ENCODE measurements at places on chromosomes 2 and 18.

- no peak for DNase-seq
These were observed 60.2 kb downstream of the E2F6 start for GRCh38 chr2:11405599-11406266.

GRCh38 chr2:38416296-38417036 lies 39.4 kb upstream of the ATL2 start:
- DNase-seq, result no peak

DNA sequence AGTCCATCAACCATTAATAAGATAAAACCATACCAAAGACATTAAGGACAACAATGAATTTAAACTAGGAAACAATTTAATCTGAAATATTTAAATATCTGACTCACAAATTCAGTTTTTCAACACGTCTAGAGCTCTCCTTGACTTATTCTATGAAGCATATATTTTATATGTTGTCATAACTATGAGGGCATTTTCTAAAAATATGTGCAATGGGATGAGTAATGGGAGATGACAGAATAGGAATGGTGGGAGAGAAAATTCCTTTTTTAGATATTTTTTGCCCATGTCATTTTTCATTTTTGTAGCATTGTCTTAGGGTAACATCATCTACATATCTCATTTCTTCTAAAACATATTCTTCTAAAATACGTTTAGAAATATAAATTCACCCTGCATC lies 79.2 kb upstream of the CDH2 start:
- no peak for DNase-seq

- DNase-seq, result peak; percentile 16
These were observed 628 bp downstream of the OTOS start for GRCh38 chr2:240139666-240140393.

GRCh38 chr2:70725505-70725904 lies 42.5 kb downstream of the ADD2 start:
- no peak for DNase-seq

GRCh38 chr18:57438743-57439608 lies 3.8 kb downstream of the ONECUT2 start:
- no peak for DNase-seq

DNA sequence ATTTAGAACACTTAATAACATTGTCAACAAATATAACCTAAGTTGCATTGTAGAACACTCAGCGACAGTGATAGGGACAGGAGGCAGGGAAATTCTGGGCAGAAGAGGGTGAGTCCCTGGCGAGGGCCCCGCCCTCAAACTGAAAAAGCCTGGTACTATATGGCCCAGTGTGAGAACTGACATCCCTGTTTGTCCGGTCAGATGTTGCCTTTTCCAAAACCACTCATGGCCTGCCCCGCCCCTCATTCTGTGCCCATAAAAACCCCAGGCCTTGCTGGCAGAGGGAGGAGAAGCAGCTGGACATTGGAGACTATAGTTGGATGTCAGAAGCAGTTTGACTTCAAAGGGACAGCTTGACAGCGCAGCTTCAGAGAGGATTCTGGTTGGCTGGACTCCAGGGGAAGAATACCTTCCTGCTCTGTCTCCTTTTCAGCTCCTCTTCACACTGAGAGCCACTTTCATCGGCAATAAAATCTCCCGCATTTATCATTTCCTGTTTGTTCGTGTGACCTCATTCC lies 47.0 kb downstream of the FAM117B start:
- DNase-seq, result no peak

DNA sequence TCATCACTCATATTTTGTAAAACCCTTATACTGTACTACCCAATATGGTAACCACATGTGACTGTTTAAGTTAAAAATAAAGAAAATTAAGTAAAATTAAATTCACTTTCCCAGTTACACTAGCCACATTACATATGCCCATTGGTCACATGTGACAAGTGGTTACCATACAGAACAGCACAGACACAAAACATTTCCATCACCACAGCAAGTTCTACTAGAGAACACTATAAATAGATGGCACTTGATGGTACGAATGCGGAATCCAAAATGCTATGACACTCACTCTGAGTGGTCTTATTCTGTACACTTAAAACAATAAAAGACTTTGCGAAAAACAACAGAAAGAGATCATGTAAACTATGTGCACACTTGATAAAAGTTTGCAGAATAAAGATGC lies 202.2 kb downstream of the PDE1A start:
- DNase-seq, result no peak

DNA sequence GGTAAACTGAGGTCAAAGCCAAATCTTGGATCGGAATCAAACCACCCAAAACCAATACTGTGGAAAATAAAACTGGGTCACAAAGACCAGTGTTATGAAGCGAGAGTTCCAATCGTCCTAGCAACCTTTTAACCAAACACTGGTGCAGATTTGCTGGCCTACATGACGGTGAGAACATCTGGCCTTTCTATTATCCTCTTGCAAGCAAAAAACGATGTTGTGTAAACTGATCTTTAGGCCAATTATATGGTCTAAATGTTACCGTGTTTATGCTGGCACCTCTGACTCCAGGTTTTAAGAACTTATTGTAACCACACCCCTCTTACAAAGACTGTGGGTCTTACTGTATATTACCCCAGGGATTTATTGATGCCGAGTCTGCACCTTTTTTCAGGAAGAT lies 145.9 kb downstream of the GFPT1 start:
- no peak for DNase-seq

GRCh38 chr2:59566739-59567138 lies 986.7 kb downstream of the BCL11A start:
- DNase-seq, result no peak

- DNase-seq, result no peak
These were observed 3.4 kb downstream of the LPIN1 start for GRCh38 chr2:11749646-11750349.

GRCh38 chr18:31606265-31606664 lies 14.6 kb downstream of the TTR start:
- no peak for DNase-seq

DNA sequence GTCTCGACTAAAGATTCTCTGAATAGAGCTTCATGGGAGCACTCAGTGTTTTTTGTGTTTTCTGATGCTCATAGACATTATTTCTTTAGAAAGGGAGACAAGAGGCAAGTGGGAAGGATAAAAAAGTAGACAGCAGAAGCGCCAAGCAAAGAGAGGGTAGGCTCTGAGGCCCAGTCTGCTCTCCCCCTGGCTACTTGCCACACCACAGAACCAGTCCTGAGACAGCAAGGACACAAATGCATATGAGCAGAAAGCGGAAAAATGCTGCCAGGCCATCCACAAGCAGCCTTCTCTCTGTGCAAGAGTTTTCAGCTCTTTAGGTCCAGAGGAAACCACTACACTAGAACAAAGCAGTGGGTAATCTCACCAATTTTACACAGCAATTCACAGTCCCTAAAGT lies 285.4 kb downstream of the ZNF521 start:
- no peak for DNase-seq

GRCh38 chr2:168852481-168852880 lies 37.7 kb downstream of the SPC25 start:
- no peak for DNase-seq

- no peak for DNase-seq
These were observed 226.2 kb downstream of the MC4R start for GRCh38 chr18:60146220-60146960.

GRCh38 chr18:23207191-23207955 lies 72.1 kb downstream of the CABLES1 start:
- DNase-seq, result peak; percentile 35

- no peak for DNase-seq
These were observed 5.4 kb downstream of the ZNF521 start for GRCh38 chr18:25346561-25346960.

DNA sequence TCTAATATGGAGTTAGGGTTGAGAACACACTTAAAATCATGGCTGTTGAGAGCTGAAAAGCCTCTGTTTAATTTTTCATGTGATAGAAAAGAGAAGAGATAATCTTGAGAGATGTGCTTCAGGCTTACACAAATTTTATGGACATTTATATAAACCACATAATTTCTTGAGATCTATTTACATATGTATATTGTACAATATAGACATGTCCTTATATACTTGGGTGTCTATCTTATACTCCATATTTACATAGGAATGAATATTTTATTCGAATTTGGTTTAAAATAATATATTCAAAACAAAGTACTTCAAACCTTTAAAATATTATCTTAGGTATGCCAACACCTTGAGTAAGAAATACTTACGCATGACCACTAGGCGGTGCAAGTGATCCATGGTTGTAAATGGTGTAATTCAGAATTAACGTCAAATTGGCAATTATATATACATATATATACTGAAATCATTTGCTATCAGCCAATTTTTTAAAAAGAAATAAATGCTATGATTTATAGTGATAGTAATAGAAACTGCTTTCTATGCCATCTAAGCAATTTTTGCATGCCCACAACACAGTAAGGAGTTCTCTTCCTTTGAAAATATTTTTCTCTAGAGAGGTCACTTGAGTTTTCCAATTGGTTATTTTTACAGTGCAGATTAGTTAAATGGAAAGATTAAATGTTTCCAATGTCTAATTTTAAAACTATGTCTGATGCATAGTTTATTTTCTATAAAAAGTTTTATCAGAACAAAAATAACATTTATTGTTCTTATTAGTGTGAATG lies 37.6 kb upstream of the SPAG16 start:
- DNase-seq, result peak; percentile 75

GRCh38 chr2:25290811-25291495 lies 50.8 kb downstream of the DNMT3A start:
- DNase-seq, result no peak

- no peak for DNase-seq
These were observed 95.0 kb upstream of the LDAH start for GRCh38 chr2:20917719-20918572.

DNA sequence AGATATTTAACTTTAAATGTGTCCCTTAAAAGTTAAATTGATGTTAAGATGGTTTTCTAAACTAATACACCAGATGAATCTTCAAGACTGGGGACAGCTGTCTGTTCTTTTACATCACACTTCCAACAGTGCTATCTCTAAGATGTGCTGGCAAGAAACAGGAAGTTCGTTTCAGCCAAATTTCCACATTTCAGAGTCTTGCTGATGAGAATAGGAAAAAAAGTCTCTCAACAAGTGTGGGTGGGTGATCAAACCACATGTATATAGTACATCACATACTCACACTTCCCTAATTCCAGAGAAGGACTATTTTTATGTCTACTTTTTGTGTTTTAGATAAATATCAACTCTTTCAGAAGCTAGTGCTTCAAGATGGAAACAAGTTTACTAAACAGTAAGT lies 1712.8 kb upstream of the TMEFF2 start:
- DNase-seq, result no peak

DNA sequence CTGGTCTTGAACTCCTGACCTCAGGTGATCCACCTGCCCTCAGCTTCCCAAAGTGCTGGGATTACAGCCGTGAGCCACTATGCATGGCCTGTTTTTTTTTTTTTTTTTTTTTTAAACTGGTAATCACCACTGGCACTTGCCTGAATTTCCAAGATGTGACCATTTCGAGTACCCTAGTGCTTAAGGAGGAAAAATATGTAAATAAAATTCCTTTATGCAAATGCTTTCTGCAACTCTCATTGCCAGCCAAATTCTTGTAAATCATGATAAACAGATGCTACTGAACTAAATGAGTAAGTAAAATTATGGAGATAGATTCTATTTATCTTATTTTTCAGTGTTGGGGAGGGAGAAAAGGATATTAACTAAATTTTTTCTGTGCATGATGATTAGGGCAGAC lies 18.6 kb downstream of the CDCA7 start:
- DNase-seq, result no peak

GRCh38 chr2:173136067-173136466 lies 60.4 kb downstream of the MAP3K20 start:
- DNase-seq, result no peak

DNA sequence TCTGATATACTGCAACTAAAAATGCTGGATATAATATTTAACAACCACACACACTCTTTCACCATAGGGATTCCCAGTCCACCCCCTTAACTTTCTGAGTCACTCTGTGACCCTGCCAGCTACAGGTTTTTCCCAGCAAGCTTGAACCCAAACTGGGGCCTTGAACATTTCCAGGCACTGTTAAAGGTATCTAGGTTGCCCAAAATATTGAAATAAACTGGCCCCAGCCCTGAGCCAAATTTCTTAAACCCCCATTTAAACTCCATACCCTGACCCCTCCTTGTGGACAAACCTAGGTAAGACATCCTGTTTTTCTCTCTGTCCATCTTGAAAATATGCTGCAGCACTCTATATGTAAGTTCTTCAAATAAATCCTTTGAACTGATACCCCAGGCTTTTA lies 19.7 kb upstream of the DCTN1 start:
- DNase-seq, result no peak

- no peak for DNase-seq
These were observed 178.7 kb downstream of the PDE11A start for GRCh38 chr2:177893880-177894279.

GRCh38 chr18:46294318-46294717 lies 190.1 kb downstream of the HAUS1 start:
- DNase-seq, result no peak

- DNase-seq, result no peak
These were observed 181.8 kb upstream of the ARL4C start for GRCh38 chr2:234678711-234679110.

DNA sequence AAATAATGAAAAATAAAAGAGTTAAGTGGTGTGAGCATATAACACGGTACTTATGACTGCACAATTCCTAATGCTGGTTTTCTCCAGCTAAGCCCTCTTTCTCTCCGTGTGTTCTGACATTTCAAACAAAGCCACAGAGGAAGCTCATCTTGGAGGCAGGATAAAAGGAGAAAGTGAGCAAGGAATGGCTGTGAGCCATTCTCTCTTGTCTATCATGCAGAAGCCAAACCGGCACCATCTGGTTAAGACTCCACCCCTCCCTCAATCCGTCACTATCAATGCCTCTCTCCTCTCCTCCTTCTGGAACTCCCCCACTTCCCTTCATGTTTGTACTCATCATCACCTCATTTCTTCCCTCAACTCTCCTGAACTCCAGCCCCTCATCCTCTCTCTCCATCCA lies 210.4 kb downstream of the TMEM163 start:
- DNase-seq, result no peak

DNA sequence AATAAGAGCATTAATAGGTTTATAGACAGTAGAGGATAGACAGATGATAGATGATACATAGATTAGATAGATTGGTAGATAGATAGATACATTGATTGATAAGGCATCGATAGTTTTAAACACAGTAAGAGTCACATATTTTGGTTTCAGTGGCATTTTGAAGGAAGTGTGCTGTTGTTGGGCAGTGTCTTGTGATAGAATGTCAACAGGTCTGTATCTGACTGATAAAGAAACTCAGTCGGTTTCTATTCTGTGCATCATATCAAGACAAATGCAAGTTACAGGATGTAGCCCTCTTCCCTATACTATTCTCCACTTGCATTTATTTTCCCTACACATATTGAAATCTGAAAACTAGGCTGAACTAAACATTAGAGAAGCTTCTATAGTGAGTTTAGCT lies 1229.0 kb upstream of the ZEB2 start:
- DNase-seq, result no peak
